ENCODE measurements at places on chromosomes 7 and 10. TPM values are rescaled to one million over a fixed set of nuclear protein-coding genes. Genes with fewer than 3 reads are reported as not detected.

- DNase-seq = no peak
Measured at GRCh38 chr7:157008206-157009169, 2.0 kb downstream of the MNX1 start.

DNA sequence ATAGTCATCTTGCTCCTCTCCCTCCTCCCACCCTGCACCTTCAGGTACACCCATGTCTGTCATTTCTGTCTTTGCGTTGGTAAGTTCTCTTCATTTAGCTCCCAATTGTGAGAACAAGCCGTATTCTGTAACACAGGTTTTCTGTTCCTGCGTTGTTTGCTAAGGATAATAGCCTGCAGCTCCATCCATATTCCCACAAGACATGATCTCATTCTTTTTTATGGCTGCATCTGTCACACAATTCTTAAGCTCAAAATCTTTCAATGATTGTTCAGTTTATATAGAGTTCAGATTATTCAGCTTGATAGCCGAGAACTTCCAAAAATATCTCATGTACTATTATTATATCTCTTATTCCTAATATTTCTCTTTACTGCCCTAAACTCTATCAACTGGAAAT lies 16.0 kb upstream of the TMEM168 start:
- DNase-seq = no peak

- no peak for DNase-seq
Measured at GRCh38 chr10:126235979-126236851, 152.1 kb downstream of the ADAM12 start.

GRCh38 chr7:132028144-132028920 lies 471.9 kb upstream of the PODXL start:
- no peak for DNase-seq

DNA sequence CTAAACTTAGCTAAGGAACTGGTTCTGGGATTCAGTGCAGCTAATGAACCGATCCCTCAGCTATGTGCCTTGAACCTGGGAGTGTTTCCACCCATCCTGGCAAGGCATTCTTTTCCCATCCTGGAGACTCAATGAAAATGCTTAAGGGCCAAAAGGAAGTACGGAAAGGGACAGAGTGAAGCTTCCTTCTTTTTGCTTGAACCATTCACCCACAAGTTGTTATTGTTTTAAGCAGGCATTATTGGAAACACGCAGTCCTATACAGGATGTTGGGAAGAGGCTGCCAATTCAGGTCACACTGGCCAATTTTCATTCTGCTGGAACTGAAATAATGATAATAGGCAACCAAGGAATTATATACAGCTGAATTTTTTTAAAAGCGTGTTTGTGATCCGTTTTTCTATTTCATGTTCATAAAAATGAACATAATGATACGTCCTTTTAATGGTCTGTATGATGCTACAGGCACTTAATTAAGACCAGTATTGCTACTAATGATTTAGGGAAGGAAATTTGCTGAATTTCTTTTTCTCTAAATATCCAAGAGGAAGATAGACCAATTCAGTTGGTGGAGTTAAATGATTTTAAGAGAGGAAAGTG lies 57.8 kb upstream of the FZD1 start:
- DNase-seq = no peak

GRCh38 chr7:148290538-148290937 lies 300.0 kb upstream of the C7orf33 start:
- DNase-seq = no peak

DNA sequence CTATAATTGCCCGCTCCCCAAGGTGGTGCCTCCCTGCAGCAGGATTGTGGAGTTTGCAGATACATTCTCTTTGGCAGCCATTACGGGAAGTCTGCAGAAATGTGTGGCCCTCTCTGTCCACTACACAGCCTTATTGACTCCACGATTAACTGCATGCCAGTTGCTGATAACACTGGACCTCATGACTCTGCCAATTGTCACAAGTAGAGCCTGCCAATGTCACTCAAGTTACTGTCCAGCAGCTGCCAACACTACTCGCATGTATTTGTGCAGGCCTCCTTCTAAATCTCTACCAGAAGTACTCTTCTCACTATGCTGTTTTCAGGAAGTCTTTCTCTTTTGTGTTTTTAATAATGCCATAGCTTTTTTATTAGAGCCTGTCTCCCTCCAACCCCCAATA lies 128.8 kb downstream of the PPP1R3A start:
- DNase-seq = no peak

- DNase-seq = no peak
Measured at GRCh38 chr7:32221736-32222135, 151.5 kb upstream of the PDE1C start.

Gene ZNF746
- 12.0 TPM for total RNA-seq

Gene ADAM22
- 0.53 TPM for total RNA-seq
